A549 treated with ZK216348 at 1 μM for 4 hours (cell line): ENCODE measurements at places on chromosomes 13 and 19. TPM values are rescaled to one million over a fixed set of nuclear protein-coding genes. Genes with fewer than 3 reads are reported as not detected.

The CYP2A6 gene
- not detected in 5 replicates for total RNA-seq

The RXFP2 gene
- not detected in 5 replicates for total RNA-seq

The GGACT gene
- total RNA-seq, result 2.2 to 5.6 TPM (median 4.5 TPM) in 5 replicates

The REEP6 gene
- 2.8 to 5.5 TPM (median 4.6 TPM) in 5 replicates for total RNA-seq

The OVOL3 gene
- 0.23 TPM in 1 of 5 replicates, not detected in the others for total RNA-seq

The LGALS7B gene
- total RNA-seq, result not detected in 5 replicates

The MBD3L5 gene
- not detected in 5 replicates for total RNA-seq

The CHST8 gene
- 0.15 to 0.32 TPM in 2 of 5 replicates, not detected in the others for total RNA-seq

The TEX29 gene
- total RNA-seq, result 0.39 TPM in 1 of 5 replicates, not detected in the others

The MRPS31 gene
- 12.7 to 17.7 TPM (median 13.7 TPM) in 5 replicates for total RNA-seq

The PABPC3 gene
- total RNA-seq, result 0.12 to 0.23 TPM (median 0.19 TPM) in 4 of 5 replicates, not detected in the other

The CDC42EP5 gene
- 0.18 to 0.31 TPM in 2 of 5 replicates, not detected in the others for total RNA-seq

The CLEC4G gene
- total RNA-seq, result not detected in 5 replicates

The TMEM145 gene
- total RNA-seq, result 2.5 to 3.9 TPM (median 3.2 TPM) in 5 replicates

The TMEM272 gene
- total RNA-seq, result not detected in 5 replicates

The ELAVL3 gene
- total RNA-seq, result 0.05 to 0.19 TPM (median 0.13 TPM) in 3 of 5 replicates, not detected in the others

The LRG1 gene
- 0.08 to 0.21 TPM (median 0.09 TPM) in 3 of 5 replicates, not detected in the others for total RNA-seq

The CGB5 gene
- 0.39 to 0.84 TPM (median 0.75 TPM) in 5 replicates for total RNA-seq

The ADGRE2 gene
- total RNA-seq, result 0.53 to 1.4 TPM (median 0.99 TPM) in 5 replicates

The STAP2 gene
- 0.12 to 0.47 TPM in 2 of 5 replicates, not detected in the others for total RNA-seq

The SELENOV gene
- total RNA-seq, result not detected in 5 replicates

The CARM1 gene
- 30.1 to 52.5 TPM (median 50.5 TPM) in 5 replicates for total RNA-seq

The EDDM13 gene
- total RNA-seq, result not detected in 5 replicates

The ZNF550 gene
- 2.2 to 4.5 TPM (median 3.8 TPM) in 5 replicates for total RNA-seq

The DPF1 gene
- total RNA-seq, result 3.6 to 5.8 TPM (median 4.8 TPM) in 5 replicates

The SPRED3 gene
- 1.4 to 3.5 TPM (median 2.5 TPM) in 5 replicates for total RNA-seq

The SIAH3 gene
- total RNA-seq, result not detected in 5 replicates

The C1QTNF9B gene
- total RNA-seq, result not detected in 5 replicates

The ZNF780A gene
- 23.6 to 31.5 TPM (median 27.6 TPM) in 5 replicates for total RNA-seq

The WDR88 gene
- not detected in 5 replicates for total RNA-seq

The LILRA1 gene
- total RNA-seq, result not detected in 5 replicates

The APOC4 gene
- total RNA-seq, result not detected in 5 replicates

The ADM5 gene
- 2.7 to 6.9 TPM (median 5.7 TPM) in 5 replicates for total RNA-seq

The GPALPP1 gene
- 8.8 to 15.9 TPM (median 10.9 TPM) in 5 replicates for total RNA-seq

The NKPD1 gene
- 0.08 to 0.34 TPM (median 0.32 TPM) in 5 replicates for total RNA-seq

The NLRP4 gene
- not detected in 5 replicates for total RNA-seq

The GIPR gene
- 1.3 to 4.0 TPM (median 2.7 TPM) in 5 replicates for total RNA-seq
